Activated T-cell treated with anti-CD3 and anti-CD28 coated beads, Interleukin-2, amount 50 U/mL, for 4 hours (primary cell): ENCODE measurements at places on chromosomes 2 and 18. TPM values are rescaled to one million over a fixed set of nuclear protein-coding genes. Genes with fewer than 3 reads are reported as not detected.

GRCh38 chr2:135337071-135337470, 193.9 kb downstream of the ZRANB3 start:
- DNase-seq = no peak

DNA sequence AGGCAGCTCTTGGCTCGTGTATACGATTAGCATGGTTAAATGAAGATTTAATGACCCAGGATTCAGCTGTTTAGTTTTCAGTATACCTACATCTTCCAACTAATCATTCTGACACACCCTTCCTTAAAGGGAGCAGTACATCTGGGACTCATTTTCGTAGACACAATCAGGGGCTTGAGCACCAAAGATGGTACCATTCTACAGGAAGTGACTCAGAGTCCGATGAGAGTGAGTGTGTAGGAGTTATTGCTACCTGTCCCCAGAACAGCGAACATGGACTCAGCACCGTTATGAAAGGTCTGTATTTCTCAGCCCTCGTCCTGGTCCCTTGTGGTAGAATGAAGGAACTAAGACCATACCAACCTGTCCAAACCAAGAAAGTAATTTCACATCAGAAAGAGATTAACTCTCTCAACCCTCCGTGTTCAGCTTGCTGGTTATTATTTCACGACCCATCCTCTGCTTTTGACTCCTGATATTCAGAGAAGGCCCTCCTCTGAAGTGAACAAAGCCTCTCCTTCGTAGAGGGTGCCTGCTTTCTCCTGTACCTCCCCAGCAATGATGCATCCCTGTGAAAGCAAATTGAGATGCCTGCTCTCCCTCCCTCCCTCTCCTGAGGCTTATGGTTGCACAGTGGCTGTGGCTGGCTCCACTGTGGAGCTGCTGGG, 214.8 kb downstream of the MTX2 start:
- DNase-seq = no peak

- no peak for DNase-seq
Measured at GRCh38 chr2:47303341-47304148, 99.4 kb upstream of the MSH2 start.

DNA sequence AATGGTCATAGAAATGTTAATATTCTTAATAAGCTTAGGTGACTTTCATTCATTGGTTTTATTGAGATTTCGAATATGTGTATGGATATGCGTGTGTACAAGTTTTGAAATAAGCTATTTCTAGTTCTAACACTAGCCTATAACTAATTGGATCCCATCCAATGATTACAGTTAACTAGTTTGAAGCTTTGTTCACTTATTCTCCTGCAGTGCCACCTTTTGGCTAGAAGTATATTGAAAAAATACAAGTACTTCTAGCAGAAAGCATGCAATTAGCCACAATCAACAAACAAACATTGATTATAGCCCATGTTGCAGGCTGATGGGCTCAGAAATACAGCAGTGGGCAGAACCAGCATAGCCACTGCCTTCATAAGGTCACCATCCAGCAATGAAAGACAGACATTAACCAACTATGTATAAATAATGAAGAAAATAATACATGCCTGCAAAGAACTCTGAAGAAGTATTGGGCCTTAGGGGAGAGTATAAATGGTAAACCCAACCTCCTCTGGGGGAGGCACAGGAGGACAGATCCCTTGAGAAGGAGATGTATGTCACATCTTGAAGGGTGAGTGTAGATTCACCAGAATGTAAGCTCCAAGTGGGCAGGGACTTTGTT, 5.1 kb upstream of the PIEZO2 start:
- no peak for DNase-seq

DNA sequence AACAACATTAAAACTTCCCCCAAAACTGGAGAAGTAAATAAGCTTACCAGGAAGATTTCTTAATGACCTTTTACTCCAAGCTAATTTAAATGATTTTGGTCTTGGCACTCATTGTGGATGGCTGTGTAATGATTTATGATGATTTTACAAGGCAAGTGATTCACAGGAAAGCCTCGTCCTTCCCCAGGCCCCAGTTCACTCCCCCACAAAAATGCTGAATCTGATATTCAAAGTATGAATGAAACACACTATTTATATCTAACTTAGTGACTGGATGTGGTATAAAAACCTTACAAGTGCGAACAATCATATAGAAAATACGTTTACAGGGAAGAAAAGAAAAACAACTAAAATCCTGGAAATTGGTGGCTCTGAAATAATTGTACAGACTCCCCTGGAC, 49.8 kb downstream of the ZNF516 start:
- DNase-seq = no peak

- DNase-seq = no peak
Measured at GRCh38 chr18:23629444-23629946, 33.2 kb downstream of the ANKRD29 start.

DNA sequence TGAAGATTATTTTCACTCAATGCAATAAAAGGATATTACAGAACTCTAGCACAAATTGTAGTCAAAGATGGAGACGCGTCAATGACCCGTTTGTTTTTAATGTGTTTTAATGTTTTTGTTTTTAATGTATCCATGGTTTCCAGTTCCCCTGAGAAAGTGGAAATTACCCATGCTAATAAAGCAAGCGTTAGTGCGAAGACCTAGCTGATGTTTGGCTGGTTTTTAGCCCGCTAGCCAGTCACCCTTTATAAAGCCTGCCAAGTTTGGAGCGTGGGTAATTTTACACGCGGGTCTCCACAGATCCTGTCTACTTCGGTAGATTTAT, 430 bp upstream of the CHMP1B start:
- no peak for DNase-seq

GRCh38 chr2:100286318-100286717, 36.0 kb downstream of the LONRF2 start:
- no peak for DNase-seq

SRSF7 gene
- total RNA-seq = 431 TPM

SLC19A3 gene
- not detected for total RNA-seq

ALK gene
- total RNA-seq = not detected

GRCh38 chr2:24015562-24016375, 5.9 kb downstream of the MFSD2B start:
- DNase-seq = no peak

DNA sequence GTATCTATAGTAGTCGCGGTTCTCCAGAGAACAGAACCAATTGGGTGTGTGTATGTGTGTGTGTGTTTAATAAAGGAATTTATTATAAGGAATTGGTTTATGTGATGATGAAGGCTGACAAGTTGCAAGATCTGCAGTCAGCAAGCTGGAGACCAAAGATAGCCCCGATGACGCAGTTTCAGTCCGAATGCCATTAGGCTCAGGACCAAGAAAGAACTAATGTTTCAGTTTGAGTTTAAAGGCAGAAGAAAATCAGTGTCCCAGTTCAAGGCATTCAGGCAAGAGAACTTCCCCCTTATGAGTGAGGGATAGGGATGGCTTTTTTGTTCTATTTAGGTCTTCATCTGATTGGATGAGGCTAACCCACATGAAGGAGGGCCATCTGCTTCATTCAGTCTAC, 221.6 kb downstream of the HNMT start:
- no peak for DNase-seq

GRCh38 chr2:143575340-143575739, 446.1 kb downstream of the ARHGAP15 start:
- DNase-seq = no peak

- no peak for DNase-seq
Measured at GRCh38 chr2:204913854-204914464, 368.7 kb downstream of the PARD3B start.

FOXI3 gene
- total RNA-seq = not detected

DNA sequence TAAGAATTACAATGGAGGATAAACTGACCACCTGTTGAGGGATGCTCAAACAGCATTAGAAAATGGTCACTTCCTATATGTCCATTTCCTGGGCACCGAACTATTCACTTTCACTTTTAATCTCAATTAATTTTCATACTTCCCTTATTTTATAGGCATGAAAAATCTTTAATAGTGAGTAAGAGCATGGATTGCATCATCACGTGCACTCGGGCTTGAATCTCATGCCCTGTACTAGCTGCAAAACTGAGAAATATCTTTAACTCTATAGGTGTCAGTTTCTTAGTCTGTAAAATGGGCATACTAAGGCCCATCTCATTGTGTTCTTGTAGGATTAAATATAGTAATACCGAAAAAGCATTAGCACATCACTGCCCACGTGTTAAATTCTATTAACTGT, 183.9 kb upstream of the FIGN start:
- DNase-seq = no peak

- no peak for DNase-seq
Measured at GRCh38 chr18:75799449-75800330, 372.2 kb upstream of the SMIM21 start.

GRCh38 chr2:100895402-100895801, 75.5 kb downstream of the NPAS2 start:
- no peak for DNase-seq

SF3B6 gene
- total RNA-seq = 159 TPM

DNA sequence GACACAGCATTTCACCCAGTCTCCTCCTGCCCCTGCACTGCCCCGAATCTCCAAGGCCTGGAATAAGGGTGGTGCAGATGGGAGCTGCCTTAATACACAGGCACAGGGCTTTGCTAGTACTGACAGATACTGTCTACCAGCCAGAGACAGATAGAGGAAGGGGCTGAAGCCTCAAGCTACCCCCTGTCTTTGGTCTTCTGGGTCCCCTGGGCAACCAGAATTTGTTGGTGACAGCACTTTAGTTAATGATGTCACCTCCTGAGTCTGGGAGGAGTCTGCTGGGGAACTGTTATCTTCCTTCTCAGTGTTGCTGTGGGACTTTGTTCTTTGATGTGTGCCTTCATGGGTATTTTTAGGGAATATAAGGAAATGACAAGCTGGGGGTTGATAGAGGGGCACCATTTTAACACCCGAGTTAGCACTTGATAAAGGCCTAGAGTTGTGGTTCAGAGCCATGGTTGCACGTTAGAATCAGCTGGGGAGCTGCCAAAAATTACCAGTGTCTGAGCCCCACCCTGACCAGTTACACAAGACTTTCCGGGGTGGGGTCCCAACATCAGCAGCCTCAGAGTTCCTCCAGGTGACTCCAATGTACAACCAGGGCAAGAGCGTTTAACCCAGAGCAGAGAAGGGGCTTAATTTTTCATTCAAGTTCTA, 136.8 kb downstream of the SMAD7 start:
- DNase-seq = no peak

DNA sequence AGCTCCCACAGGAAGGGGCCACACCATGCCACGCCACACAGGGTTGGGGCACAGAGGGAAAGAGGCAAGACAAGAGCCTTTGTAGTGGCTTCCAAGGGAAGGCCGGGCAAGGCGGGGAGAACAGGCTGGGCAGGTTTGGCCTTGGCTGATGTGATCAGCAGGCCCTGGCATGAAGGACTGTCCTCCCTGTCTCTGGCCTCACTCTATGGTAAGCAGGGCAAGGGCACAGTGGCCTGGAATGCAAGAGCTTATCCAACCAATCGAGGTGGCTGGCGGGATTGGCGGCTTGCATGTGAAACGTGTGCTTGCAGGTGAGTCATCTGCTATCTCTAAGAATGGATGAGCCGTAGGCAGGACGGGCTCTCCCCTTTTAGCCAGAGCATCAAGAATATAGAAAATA, 6.4 kb upstream of the ATP9B start:
- no peak for DNase-seq

DNA sequence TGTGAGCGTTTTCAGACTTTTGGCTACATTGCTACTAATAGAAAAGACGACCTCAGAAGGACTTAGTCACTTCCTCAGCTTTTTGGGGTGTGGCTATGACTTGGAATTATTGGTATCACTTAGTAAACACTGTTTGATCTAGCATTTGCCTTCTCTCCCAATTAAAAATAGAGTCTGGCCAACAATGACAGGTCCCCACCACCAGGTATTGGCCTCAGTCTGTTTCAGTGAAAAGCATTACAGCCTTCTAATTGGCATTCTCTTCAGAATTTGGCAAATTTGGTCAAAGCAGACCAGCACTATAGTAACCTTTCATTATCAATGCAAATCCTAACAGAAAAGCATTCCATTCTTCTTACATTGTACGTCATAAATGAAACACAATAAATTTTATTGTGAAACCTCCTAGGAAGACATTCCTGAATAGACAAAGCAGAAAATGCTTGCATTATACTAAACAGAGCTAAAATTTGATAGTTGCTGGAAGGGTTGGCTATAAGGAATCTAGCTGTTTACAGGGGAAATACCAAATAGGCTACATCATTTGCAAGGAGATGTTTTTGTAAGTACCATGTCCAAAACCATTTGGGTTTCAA, 613.9 kb downstream of the IRS1 start:
- no peak for DNase-seq

DNA sequence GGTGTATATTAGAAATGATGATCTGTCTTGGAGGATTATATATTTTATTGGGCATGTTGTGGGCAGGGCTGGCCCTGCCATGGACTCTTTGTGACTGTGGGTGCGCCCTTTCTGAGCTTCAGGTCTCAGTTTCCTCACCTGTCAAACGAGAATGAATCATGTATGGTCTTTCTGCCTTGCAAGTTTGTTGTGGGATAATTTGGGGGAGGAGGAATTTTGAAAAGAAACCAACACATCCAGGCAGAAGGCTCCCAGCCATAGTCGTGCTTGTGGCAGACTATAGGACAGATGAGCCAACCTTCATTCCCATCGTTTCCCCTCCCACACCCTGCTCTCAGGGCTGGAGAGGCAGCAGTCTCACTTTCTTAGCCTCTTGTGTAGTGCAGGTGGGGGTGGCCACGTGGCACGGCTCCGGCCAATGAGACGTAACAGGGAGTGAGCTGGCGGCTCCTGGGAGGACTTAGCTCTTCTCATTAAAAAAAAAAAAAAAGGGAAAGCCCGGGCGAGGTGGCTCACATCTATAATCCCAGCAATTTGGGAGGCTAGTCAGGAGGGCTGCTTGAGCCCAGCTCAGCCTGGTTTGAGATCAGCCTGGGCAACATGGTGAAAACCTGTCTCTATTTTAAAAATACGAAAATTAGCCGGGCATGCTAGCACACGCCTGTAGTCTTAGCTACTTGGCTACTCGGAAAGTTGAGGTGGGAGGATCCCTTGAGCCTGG, 63.1 kb downstream of the RHOB start:
- no peak for DNase-seq

DNA sequence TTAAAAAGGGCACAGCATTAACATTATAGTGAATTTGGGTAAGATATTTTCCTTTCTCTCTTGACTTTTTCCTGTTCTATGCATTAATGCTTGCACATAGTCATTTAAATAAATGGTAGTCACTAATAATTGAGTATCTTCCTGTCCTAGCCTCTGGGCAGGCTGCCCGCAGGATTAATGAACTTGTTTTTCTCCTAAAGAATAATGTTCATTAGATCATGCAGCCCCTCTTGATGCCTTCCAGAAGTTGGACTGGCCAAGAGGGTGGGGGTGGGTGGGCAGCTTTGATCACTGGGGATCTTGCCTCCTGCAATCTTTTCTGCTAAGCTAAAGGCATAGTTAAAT, 514.5 kb upstream of the CDH2 start:
- DNase-seq = no peak
